Activated CD4-positive, alpha-beta T cell treated with anti-CD3 and anti-CD28 coated beads for 4 hours (primary cell): ENCODE measurements at places on chromosomes 1 and 21.

GRCh38 chr1:114079596-114080190, 74.0 kb downstream of the SYT6 start:
- DNase-seq = no peak

- DNase-seq = no peak
These were observed 5.5 kb upstream of the ZNF695 start for GRCh38 chr1:247013391-247013790.

DNA sequence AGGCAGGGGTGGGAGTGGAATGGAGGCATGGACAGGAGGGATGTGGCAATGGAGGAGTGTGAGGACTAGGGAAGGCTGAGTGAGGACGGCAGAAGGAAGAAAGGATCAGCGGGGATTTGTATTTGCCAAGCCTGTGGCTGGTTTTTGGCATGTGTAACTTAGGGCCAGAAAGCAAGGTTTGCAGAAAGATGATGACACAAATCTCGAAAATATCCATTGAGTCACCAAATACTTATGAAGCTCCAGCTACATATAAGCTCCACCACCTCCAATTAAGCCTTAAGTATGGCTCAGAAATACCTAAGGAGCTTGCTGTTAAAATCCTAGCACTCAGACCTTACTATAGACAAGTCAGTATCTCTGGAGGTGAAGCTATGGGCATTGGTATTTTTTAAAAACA, 90.1 kb downstream of the OMA1 start:
- no peak for DNase-seq

- no peak for DNase-seq
These were observed 141.3 kb downstream of the ZZZ3 start for GRCh38 chr1:77541162-77541545.

DNA sequence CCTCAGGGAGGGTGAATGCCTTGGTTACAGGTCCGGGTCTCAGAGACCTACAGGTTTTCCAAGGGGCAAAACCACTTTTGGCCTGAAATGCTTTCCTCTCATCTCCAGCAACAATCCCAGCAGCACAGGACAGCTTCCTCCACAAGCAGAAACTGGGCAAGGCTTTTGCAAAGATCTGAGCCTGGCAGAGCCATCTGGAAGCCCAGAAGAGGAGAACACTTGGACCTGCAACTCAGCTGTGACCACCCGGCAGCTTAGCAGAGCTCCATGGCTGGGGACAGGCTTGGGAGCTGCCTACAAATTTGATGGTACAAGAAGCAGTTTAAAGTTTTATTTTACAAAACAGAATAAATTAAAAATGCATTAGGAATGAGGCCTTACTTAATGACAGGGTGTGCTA, 90.0 kb upstream of the KCND3 start:
- DNase-seq = no peak

- DNase-seq = no peak
These were observed 21.8 kb downstream of the PSMB2 start for GRCh38 chr1:35619237-35620121.
